Islet precursor cell (in vitro differentiated cells): ENCODE measurements at places on chromosomes 7 and 10.
A peak's percentile ranks its signal among the peaks of the same experiment; 100 is the strongest.

DNA sequence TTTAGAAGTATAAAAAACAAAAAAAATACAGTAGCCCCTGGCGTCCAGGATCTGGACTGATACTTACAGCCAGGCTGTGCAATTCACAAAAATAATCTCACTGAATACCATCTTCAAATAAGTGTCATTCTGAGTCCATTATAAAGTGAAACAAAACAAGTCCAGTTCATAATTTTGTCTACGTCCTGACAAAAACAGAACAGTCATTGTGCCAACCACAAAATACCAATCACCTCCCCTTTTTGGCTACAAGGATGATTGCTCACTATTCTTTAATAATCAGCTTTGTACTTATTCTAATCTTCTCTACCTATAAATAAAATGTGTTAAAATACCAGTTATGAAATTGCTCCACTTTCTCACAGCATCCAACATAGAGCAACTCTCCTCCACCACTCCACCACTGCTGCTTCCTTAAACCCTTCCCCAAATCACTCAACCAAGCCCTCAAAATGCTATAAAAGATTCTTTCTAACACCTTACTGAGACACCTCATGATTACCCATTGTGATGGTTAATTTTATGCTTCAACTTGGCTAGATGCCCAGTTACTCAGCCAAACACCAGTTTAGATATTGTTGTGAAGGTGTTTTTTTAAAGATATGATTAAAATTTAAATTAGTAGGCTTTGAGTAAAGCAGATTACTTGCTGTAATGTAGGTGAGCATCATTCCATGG, 479.8 kb upstream of the SEMA3A start:
- no peak for DNase-seq

DNA sequence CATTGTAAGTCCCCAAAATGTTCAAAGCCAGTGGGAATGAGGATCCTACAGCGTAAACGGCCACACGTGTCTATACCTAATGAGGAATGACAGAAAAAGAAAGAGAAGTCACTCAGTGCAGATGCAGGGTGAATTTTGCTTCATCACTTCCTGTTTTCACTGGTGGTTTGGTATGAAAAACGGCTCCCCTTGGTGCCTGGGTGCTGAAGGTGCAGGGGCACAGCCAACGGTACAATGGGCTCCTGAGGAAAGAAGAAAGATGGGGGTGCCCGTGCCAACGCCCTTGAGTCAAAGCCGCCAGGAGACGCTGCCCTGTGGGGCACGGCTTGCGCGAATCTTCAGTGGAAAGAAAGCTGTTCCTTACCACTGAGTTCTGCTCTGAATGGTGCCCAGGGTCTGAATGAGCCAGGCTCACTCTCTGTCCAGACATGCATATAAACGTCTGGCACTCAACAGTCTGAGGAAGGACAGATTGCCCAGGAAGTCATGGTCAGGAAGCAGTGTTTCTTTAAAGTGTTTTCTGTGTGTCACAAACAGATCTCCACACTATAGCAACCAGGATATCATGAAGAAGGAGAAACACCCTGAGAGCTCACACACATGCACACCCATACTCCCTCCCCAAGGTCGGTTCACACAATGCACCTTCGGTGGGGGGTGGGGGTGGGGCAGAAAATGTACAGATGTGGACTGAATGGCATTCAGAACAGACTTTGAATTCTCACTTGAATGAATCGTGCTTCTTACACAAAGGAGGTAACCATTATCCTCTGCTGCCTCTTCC, 105.8 kb downstream of the ELMO1 start:
- no peak for DNase-seq

GRCh38 chr10:104449391-104449790, 95.8 kb downstream of the CFAP58 start:
- DNase-seq = no peak

GRCh38 chr7:128155100-128155740, 85.9 kb upstream of the LEP start:
- peak; percentile 68 for DNase-seq

- no peak for DNase-seq
These were observed 321.3 kb downstream of the PHF14 start for GRCh38 chr7:11294965-11295364.

DNA sequence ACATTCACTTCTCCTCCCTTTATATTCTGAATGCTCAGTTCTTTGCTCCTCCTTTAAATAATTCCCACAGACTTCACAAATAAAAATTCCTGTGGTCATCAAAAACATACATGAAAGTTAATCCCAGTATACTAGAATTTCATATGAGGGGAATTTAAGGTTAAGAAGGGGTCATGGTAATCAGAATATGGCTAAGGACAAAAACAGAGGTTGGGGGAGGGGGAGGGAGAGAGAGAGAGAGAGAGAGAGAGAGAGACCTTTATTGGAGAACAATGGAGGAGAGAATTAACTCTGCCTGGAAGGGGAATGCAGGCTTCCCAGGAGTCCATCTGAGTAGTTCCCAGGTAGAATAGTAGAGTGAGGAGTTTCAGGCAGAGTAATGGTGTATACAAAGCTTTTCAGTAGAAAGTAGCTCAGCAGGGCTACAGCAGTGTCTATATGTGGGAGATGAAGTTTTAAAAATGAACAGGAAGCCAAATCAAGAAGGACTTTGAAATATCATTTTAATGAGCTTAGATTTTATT, 5.2 kb upstream of the CUBN start:
- DNase-seq = no peak

DNA sequence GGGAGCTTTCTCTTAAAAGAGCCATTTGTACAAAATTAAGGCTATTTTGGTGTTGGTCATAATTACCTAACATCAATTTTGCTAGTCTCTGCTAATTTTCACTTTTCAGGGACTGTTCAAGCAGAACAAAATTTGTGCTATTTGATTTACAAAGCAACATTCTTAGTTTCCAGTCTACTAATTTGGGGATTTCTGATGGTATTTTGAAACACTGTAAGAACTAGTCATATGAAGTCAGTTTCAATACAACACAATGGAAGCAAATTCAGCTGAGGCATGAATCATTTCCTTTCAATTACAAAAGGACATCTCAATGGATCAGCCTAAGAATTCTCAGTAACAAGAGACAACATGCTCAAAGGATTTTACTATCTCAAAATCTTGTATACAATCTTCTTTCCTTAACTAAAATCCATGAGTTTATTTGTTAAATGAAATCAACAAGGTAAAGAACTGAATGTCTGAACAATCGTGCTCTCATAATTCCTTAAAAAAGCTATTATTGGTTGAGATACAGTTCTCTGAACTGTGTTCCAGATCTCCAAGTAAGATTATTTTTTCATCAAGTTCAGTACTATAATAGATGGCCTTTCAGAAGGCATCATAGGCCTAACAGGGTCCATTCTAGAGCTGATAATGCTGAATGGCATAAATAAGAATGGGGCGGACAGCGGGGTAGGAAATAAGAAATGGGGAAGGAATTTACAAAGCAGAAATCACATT, 144.6 kb downstream of the NRCAM start:
- no peak for DNase-seq

DNA sequence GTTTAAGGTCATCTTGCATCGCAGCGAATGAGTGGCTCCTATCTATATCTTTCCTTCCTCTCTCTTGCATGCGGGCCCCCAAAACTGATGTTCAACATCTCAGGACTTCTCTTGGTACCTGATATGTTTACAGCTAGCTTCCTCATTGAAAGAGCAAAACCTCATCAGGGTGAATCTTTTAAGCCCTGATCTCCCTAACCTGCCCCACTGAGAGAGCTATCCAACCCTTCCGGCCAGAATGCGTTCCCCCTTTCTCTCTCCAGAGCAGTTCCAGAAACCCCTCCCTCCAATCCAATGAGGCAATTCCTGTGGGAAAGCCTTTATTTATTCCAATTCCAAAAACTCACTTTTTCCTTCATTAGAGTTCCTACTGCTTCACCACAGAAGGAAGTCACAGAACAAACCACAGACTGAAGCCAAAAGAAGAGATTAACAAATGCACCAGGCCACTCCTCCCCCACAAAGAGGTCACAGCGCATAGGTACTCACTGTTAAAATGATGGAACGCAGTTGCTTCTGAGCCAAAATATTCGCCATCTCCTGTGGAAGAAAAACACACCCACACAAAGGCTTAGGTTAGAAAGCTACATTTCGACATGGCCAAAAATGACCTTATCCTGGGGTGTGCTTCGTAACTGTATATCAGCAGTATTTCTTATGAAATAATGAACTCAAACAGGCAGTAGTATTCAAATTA, 232.4 kb downstream of the ELMO1 start:
- DNase-seq = no peak

GRCh38 chr10:75544993-75545706, 113.7 kb downstream of the LRMDA start:
- no peak for DNase-seq

- DNase-seq = peak; percentile 85
These were observed at the start of gene NIPSNAP2 for GRCh38 chr7:55964261-55965099. TSS of gene NIPSNAP2 (plus strand) at chr7:55964585. CDS start at chr7:55964610, 25 bp downstream.

DNA sequence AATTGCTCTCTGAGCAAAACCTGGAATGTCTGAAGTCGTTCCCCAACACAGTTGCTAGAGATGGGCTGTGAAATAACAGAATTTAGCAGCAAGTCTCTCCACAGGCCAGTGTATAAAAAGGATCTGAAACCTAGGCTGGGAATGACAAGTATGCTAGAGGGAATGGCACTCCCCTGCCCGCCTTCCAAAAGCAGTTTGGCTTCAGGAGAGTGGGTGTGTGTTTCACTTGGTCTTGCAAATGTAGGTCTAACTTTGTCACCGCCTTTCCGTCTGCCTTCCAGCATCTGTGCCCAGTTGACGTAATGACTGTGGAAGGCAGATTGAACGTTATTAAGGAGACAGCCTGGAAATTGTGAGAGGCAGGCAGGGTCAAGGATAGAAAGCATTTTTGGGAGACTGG, 18.0 kb upstream of the MTURN start:
- peak; percentile 57 for DNase-seq

- DNase-seq = no peak
These were observed 10.7 kb upstream of the KMT2E start for GRCh38 chr7:105003275-105003674.

GRCh38 chr7:111030336-111030735, 60.6 kb upstream of the LRRN3 start:
- DNase-seq = no peak

- no peak for DNase-seq
These were observed 25.3 kb downstream of the ASNS start for GRCh38 chr7:97846945-97847344.
